CD4-positive, alpha-beta T cell treated with Interferon gamma for 1 hour (primary cell): ENCODE measurements at places on chromosomes 11 and 22.

DNA sequence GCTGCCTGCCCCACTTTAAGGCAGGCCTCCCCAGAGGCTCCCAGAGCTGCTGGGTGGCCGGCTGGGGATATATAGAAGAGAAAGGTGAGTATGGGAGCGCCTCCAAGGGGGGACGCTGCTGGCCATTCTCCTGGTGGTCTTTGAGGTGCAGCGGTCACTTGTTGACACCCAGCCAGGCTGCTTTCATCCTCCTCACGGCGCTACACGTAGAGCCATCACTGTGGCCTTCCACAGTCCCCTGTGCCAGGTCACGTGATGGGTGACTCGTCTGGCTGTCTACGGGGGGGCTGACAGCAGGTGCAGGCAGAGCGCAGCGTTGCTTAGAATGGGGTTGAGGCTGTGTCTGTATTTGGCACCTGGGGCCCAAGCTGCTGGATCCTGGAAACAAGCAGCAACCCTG, 1.9 kb downstream of the ACR start:
- no peak for DNase-seq

- no peak for DNase-seq
Observed at GRCh38 chr11:11979488-11980117, 28.8 kb downstream of the DKK3 start.

DNA sequence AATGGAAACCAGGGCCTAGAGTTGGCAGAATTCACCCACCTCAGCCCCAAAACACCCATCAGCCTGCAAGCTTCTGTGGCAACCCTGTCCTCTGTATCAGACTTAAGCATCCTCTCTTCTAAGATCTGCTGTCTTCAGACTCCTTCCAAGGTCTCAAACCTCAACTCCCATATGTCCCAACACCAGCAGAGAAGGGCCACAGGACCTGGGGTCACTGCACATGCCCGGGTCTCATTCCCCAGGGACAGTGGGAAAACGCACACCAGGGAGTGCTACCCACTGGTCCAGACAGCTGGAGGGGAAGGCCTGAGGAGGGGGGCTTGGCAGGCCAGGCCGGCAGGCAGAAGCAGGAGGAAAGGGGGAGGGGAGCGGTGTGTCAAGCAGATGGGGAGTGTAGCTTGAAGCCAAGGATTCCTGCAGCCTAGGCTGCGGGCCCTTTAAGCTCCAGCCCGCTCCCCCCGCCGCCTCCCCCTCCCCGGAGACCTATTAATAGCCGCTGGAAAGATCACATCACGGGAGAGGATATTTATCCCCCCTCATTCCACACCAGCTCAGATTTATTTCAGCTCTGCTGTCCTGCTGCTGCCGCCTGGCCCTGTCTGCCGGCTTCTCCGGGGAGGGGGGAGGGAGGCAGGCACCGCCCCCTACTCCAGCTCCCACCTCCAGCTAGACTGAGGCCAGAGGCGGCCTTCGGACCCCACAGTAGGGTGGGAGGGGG, 16.7 kb downstream of the BCL9L start:
- DNase-seq: no peak

GRCh38 chr11:106608677-106609076, 409.6 kb downstream of the GUCY1A2 start:
- no peak for DNase-seq

DNA sequence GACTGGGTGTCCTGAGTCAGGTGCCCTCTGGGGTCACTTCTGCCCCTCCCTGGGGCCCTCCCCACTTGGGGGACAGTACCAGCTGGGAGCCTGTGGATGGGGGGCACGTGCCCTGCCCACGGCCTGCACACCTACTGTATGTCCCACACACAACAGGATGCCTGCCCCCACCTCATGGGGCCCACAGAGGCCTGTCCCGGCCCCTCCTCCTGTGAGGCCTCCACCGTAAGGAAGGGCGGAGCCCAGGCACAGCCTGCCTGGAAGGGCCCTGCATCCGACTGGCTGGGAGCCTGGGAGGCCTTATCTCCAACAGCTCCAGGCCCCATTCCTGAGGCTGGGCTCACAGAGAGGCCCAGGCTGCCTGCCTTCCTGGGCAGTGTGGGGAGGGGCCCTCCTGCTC, 47.8 kb downstream of the BRSK2 start:
- no peak for DNase-seq

DNA sequence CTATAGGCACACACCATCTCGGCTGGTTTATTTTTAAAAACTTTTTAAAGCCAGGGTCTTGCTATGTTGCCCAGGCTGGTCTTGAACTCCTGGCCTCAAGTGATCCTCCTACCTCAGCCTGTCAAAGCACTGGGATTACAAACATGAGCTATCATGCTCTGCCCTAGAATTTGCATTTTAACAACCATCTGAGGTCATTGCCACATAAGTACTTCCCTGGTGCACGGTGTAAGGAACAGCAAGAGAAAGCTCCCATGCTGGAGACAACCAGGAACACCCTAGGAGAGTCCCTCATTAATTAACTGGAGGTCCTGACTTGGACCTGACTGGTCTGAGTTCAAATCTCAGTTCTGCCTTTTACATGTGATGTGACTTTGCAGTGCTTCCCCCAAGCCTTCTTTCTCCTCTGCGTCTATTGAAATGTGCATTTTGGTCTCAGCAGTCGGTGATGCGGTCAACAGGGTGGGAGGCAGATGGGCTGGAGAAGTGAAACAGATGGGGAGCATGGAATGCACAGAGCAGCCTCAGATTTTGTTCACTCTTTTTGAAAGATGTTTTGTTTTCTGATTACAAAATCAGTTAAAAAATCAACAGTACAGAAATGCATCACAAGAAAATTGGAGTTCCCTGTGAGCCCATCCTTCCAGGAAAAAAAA, 146.5 kb downstream of the MYO18B start:
- DNase-seq: no peak

- DNase-seq: no peak
Observed at GRCh38 chr22:30575859-30576258, 1.4 kb upstream of the GAL3ST1 start.

DNA sequence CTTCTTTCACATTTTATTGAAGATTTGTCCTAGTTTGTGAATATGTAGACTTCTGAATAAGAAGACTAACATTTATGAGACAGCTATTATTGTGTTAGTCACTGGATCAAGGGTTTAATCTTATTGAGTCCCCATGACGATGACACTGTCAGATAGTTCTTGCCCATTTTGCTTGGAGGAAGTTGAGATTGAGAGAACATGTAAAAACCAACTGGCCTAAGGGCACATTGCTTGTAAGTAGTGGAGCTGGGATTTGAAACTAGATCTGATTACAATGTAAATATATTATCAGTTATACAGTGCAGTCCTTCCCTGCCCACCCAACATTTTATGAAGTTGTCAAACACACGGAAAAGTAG, 134.7 kb downstream of the HIPK3 start:
- DNase-seq: no peak

- no peak for DNase-seq
Observed at GRCh38 chr22:17436382-17436980, 67.2 kb downstream of the CECR2 start.

- DNase-seq: no peak
Observed at GRCh38 chr22:49179886-49180682, 647.6 kb downstream of the BRD1 start.

DNA sequence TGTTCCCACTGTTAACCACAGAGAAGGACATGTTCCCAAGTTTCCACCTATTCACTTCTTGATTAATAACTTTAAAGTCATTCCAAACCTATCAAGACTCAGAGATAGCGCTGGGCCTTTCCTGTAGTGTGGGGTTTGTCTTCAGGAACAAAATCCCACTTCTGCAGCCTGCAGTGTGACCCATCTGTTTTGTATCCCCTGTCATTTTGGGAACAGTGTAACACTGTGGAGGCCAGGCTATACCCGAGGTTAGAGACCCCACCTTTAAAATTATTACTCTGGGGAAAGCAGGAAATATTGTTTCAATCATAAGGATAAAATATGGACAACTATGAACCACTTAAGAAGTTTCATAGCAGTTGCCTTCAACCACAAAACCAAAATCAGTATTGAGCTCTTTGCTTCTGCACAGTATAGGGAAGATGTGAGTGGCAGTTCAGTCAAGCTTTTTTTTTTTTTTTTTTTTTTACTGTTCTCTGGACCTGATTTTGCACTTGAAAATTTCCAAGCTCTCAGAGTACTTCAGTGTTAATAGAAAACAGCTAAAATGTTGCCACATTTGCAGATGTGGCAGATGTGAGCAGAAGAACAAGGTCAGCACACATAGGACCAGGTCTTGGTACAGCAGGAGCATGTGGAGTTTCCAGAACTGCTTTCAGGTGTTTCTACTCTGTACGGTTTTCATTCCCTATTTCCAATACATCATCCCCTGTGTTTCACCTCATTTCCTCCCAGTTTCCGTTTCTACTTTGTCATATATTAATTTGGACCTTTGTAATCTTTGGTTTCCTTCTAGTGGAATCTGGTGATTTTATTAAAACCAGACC, 121.5 kb downstream of the MAML2 start:
- DNase-seq: no peak

DNA sequence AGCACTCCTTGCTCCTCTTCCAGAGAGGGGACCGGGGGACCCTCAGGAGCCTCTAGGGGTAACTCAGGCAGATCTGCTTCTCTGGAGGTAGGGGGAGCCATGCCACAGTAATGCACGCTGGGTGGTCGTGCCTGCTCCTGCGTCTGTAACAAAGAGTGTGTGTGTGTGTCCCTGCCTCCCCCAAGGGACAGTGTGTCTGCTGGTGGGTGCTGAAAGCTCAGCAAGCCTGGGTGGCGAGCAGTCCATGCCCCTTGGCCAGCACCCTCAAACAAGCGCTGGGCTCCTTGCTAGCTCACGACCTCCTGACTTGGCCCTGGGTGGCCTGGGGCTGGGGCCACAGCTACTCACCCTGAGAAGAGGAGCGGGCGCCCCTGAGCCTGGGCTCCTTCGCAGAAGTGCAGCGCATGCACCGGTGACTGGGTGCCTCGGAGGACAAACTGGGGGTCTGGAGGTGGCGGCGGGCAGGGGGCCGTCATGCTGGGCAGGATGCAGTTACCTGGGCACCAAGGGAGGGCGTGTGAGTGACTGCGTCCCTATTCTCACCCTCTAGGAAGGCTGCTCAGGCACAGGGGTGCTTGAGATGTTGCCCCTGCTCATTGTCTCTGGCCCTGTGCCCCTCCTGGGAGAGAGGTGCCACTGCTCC, 33.7 kb downstream of the GNB1L start:
- DNase-seq: no peak

DNA sequence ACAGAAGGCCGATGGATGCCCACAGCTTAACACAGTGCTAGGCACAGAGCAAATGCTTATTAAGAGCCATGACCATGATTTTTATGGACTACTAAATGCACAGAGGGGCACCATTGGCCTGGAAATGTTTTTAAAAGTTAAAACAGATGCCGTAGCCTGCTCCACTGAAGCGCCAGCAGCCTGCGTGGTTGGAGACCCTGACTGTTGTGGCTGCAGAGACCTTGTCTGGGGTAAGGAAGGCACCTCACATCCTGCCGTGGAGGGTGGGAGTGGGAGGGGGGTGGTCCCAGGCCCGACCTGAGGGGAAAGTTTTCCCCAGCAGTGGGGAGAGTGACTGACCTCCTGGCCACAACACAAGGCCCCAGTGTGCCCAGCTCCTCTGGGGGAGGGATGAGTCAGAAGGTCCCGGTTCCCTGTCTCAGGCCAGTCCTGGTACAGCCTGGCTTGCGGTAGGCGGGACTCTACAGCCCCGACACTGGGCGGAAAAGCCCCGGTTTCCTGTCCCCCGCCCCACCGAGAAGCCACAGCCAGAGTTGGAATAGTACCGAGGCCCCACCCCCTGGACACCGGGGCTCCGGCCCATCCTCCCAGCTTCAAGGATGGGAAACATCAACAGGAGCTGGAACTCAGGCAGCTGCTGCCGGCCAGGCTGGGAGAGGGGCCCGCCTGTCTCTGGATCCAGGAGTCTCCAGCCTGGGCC, 7.0 kb downstream of the CHST1 start:
- DNase-seq: no peak

DNA sequence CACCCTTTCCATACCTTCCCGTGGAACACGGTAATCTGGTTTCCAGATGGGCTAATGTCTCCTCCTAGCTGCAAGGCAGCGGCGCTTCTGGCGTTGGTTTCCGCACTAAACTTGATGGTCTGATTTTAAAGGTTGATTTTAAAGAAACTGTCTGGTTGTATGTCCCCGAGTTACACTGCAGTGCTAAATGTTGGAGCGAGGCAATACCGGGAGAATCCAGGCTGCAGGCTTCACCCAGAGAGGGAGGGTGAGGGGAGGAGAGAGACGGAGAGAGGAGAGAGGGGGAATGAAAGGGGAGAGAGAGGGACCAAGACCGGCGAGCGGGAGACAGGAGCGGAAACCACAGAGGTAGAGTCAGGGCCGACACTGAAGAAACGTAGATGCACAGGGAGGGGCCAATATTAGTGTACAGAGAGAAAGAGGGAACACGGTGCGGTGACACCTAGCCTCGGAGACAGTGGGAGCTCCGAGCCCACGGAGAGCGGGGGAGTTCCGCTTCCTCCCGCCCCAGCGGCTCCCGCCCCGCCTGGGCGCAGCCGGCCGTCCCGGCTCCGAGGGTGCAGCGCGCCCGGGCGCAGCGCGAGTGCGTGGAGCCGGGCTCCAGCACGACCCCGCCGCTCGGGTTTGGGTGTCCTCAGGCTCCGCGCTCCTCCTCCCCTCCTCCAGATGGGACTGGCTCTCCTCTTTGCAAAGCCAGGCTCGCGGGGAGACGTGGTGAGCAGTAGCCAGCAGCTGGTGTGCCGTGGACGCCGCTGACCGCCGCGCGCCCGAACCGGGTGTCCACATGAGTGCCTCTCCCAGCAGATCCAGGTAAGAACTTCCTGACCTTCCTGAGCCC, 71.9 kb upstream of the GRAMD1B start:
- no peak for DNase-seq

DNA sequence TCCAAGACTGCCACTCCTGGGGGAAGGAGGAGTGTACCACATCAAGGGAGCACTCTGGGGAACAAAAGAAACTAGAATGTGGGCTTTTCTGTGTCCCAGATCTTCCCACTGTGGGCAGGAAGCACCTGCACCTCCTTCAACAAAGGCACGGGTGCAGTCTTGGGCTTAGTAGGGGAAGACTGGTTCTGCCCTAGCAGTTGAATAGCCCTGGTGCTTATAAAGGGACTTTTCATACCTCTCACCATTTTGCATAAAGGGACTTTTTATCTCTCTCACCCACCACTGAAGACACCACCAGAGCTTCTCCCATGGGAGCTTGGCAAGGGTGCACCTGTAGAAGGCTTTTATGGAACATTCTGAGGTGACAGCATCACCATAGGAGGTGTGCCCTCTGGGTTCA, 65.8 kb upstream of the MS4A8 start:
- no peak for DNase-seq

DNA sequence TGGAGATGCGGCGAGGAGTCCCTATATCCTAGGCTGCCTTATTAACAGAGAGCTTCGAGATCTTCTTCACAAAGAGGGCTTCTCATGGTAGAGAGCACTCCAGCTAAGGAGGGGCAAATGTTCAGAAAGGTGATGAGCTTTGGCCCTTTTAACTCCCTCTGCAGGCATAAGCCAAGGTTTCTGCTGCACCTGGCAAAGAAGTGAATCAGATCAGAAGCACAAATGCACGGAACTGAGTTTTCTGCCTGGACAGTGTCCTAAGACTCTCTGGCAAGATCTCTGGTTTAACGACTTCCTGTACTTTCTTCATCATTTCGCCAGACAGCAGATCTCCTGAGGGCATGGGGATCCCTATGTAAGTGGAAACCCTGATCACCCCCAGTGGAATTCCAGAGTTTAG, 37.2 kb downstream of the POU2AF3 start:
- DNase-seq: no peak

GRCh38 chr11:119983240-119983732, 154.6 kb downstream of the TRIM29 start:
- no peak for DNase-seq
